Anterior cingulate cortex (tissue), 58 donors: ENCODE measurements at places on chromosomes 1 and 21.

DNA sequence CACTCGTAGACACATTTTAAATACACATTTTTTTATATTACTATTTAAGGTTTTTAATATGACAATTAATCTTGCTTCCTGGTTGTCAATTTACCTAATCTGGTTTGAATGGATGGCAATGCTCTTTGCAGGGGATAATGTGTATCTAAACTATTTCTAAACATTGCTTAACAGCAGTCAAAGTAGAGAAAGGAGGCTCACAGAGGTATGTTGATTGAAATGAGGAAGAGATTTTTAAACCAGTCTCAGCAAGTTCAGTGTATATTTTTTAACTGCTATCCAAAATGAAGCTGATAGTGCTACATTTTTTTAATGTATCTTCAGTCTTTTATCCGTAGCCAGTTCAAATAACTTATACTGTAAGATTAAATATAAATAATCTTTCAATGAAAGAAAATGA, 17.4 kb downstream of the FMO1 start:
- DNase-seq: no peak

DNA sequence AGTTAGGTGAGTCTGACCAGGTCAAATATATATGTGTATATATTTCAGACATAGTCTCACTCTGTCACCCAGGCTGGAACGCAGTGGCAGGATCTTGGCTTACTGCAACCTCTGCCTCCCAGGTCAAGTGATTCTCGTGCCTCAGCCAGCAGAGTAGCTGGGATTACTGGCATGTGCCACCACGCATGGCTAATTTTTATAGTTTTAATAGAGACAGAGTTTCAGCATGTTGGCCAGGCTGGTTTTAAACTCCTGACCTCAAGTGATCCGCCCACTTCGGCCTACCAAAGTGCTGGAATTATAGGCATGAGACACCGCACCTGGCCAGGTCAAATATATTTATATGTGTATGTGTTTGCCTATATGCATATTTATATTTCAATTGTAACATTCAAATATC, 581.5 kb upstream of the B3GALT2 start:
- no peak for DNase-seq

DNA sequence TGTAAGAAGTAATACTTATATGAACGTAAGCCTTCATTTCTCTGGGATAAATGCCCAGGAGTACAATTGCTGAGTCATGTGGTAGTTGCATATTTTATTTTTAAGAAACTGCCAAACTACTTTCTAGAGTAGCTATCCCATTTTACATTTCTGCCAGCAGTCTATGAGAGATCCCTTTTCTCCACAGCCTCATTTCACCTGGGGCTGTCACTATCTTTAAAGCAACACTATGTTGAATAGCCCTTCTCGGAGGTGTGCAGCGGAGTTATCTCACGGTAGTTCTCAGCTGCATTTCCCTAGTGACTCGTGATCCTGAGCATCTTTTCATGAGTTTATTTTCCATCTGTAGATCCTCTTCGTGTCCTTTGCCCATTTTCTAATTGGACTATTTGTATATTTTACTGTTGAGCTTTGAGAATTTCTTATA, 93.4 kb downstream of the ADARB1 start:
- DNase-seq: no peak

DNA sequence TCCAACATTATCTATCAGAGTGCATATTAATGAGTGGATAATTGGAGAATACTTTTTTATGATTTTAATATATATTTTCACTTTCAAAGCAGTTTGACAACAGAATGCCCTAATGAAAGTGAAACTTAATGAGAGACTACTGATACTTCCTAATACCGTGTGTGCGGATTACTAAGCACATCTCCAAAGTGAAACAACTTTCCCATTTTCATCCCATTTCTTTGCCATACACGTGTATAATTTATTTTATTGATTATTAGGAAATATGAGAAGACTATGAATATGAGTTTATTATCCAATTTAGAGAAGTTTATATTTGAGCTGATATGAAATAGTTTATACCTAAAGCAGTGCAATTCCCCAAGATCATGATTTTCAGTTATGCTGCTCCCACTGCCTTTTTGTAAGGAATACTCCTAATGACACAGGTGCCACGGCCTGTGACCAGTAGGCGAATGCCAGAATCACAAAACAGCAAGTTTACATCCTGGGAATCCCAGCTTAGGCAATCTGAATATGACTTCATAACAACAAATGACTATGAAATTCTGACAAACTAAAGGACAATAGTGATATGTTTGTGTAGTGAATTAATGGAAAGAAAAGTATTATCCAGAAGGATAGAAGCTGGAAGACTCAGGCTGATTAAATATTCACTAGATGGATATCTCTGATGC, 202.9 kb downstream of the NCAM2 start:
- no peak for DNase-seq

DNA sequence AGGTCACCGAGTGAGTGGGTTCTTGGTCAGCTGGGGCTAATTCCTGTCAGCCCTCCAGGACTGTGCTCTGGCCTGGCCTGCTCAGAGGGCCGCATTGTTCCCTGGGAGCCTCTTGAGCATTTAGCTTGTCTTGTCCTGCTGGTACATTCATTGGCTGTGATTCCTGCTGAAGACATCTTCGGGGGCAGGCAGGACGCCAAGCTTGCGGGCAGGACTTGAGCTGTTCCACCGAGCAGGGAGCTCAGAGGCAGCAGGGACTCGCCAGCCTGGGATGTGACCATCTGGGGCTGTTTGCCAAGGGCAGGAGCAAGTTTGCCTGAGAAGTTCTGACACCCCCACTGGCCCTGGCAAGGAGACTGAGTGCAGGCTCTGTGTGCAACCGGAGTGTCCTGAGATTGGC, 7.0 kb upstream of the SLC26A9 start:
- peak; percentile 13 for DNase-seq

- DNase-seq: no peak
Measured at GRCh38 chr1:82160903-82161302, 360.2 kb downstream of the ADGRL2 start.

GRCh38 chr1:113307771-113308445, 82.4 kb upstream of the MAGI3 start:
- DNase-seq: no peak

DNA sequence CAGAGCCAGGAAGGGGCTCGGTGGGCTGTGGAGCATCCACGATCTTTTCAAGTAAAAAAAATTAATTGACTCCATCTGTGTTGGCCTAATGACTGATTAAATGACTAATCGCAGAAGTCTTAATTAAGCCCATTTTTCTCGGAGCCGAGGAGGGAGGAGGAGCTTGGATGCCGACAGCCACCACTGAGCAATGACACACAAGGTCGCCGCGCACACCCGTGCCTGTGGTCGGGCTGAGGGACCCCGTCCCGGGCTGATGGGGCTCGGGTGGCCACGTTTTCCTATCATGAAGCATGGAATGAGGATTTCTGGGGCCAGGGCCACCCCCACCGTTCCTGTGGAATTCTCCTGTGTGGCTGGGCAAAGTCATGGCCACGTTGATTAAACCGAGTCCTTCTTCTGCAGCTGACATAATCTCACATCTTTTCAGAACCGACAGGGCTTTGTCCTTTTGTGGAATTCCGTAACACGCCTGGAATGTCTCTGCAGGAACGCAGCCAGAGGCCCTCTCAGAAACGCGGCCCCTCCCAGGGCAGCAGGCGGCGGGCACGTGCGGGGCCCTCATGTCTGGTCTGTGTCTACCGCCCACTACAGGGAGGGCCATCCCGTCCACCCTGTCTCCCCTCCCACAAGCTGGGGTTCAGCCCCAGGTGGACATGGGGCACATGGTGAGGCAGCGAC, 60.7 kb downstream of the MORN1 start:
- no peak for DNase-seq

DNA sequence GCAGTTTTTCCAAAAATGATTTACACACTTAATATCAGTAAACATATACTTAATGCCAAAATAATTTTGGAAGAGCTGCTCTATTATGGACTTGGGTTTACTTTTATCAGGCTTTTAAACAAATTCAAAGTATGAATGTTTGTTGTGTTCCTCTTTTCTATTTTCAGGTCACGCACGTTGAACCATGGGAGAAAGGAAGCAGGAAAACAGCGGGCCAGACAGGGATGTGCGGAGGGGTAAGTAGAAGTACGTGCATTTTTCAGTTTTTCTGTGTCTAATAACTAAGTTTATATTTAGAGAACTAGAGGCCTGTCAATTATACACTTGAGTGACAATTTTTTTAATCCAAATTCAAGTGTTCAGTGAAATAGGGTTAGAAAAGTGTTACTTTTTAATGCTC, 3.4 kb downstream of the PRPF38B start:
- no peak for DNase-seq

DNA sequence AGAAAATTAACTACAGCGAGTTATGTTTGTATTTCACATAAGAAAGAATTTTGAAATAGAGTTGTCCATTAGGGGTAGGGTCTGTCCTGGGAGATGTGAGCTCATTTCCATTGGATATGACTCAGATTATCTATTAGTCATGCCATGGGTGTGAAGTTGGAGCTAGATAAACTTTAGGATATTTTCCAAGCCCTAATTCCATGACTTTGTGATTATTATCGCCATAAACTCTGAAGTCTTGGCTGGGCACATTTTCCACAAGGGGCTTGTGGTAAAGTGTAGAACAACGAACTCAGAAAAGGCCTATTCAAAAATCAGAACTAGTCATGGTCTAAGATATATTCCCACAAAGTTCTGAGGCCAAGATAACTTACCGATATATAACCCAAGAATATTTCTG, 396.6 kb downstream of the DPYD start:
- no peak for DNase-seq

DNA sequence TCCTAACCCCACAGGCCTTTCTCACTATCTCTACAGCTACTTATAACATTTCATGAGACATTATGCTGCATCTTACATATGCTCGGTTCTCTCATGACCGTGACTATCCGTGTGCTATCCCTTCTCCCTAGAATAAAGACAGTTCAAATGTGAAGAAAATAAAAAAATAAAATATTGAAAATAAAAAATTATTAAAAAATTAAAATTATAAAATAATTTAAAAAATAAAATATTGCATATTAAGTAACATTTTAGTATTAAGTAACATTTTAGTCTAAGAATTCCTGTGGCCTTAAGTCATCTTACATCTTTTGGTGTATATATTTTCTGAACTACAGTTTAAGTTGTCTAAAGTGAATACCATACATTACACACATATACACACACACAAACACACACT, 415.5 kb downstream of the DPYD start:
- no peak for DNase-seq
